Stimulated activated CD4-positive, alpha-beta T cell treated with anti-CD3 and anti-CD28 coated beads, Interleukin-1b, Interleukin-23, amount 100 ng/mL, for 24 hours (primary cell): ENCODE measurements at places on chromosomes 3 and 15.

GRCh38 chr15:25710184-25710583, 152.9 kb downstream of the ATP10A start:
- DNase-seq, result peak; percentile 38

- no peak for DNase-seq
Observed at GRCh38 chr15:75666823-75667501, 19.2 kb downstream of the SNX33 start.

- no peak for DNase-seq
Observed at GRCh38 chr3:49568965-49569364, 14.7 kb downstream of the BSN start.

- DNase-seq, result no peak
Observed at GRCh38 chr3:46124216-46125177, 83.6 kb downstream of the CCR1 start.

GRCh38 chr15:64453689-64454037, 6.7 kb upstream of the ZNF609 start:
- DNase-seq, result no peak

DNA sequence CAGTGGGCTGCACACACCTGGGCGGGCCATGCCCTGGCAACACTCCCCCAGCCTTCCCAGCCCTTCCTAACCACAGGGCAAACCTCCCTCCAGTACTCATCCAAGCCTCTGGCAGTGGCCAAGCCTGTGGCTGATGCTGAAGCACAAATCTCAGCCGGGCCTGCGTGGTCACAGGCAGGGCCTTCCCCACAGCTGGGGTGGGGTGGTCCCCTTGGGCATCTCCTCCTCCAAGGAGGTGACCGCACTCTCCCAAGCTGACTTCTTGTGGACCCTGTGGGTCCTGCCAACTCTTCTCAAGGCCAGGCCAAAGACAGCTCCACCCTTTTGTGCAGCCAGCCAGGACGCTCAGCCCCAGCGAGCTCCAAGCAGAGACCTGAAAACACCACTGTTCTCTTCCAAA, 21.4 kb downstream of the GRAMD2A start:
- DNase-seq, result no peak

GRCh38 chr3:13850161-13850945, 29.5 kb downstream of the WNT7A start:
- DNase-seq, result no peak

GRCh38 chr3:146152834-146153233, 8.2 kb downstream of the PLOD2 start:
- no peak for DNase-seq

DNA sequence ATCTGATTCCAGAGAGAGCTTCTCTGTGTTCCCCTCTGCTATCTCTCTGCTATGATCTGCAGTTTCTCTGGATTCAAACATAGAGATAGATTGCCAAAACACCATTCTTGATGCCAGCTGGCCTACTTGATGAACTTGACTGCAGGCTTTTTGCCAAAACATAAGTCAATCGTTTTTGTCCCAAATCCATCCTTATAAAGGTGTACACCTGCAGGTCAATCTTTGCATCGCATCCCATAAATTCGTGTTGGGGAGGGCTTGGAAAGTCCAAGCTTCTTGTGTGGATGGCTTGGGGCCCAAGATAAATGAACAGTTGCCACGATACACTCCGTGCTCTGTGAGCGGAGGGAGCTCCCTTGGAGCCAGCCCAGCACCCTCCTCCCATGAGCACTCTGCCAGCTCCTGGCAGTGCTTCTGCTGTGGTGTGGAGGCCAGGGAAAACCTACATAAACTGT, 2.7 kb downstream of the CERS3 start:
- DNase-seq, result no peak

GRCh38 chr3:133930341-133930933, 34.8 kb upstream of the RAB6B start:
- DNase-seq, result no peak

DNA sequence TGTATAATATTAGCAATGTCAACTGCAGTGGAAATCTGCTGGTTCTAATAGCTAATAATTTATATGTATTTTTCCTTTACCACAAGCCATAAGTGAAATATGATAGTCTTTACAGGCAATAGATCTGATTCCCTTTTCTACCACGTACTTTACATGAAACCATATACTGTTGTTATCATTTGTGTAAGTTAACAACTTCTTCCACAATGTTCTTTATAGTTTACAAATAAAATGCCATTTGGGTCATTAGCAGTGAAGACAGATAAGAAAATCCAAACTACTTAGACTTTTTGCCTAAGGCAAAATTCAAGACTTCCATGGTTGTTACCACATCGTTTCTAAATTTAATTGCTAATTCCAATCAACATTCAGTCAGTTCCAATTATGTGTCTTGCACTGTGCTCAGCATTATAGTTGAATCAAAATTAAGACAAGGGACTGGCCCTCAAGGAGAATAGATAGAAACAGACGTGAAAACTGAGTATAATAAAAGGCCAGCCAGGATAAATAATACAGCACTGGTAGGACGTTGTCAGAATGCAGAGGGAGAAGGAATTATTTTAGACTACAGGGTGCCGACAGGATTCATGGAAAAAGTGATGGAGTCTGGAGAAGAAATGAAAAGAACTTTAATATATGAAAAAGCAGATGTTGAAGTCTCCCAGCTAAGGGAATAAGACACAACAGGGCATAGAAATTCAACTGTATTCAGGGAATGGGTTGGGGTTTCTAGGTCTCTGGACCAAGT, 249.8 kb downstream of the ALCAM start:
- DNase-seq, result no peak

- no peak for DNase-seq
Observed at GRCh38 chr3:126888186-126888760, 94.6 kb upstream of the PLXNA1 start.

DNA sequence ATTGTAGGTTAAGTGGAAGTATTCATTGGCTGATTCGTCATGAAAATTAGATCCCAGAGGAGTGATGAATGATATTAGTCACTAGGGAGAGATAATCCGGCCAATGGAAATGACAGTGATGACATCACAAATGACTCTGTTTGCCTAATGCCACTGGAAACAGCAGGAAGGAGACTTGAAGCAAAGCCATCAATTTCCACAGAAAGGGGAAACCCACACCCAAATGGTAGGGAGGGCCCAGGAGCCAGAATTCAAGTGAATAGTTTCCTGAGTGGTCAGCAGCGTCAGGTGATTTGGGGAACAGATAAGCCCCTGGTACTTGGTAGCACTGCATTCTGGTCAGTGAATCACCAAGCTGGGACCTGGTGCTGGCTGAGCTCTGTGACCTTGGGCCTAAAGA, 3.3 kb upstream of the ADAMTS9 start:
- DNase-seq, result no peak

DNA sequence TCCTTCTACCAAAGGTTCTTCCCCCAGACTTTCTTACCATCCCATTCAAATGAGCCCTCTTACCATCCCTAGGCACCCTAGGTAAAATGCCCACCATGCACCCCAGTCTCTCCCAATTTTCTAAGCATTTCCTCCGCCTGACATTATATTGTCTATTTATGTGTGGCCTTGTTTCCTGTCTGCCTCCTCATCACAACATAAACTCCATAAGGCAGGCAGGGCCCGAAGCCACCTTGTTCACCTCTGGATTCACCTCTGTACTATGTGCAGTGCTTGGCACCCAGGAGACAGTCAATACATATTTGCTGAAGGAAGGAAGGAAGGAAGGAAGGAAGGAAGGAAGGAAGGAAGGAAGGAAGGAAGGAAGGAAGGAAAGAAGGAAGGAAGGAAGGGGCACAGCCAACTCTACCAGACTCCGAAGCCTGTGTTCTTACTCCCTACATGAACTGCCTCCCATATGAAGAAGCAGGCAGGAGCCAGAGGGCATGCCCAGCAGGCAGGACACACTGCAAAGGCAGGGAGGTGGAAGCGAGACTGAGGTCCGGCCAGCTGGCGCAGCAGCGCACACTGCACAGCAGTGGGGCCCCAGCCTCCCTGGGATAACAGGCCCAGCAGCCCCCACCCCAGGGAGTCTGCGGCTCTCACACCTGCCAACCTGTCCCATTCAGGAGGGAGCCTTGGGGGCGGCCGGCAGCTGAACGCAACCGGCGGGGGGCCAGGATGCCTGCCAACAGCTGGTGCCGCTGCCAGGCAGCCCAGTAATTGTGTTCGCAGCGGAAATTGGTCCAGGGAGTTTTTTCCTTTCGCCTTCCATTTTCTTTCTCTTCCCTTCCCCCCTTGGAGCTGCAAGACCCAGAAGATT, 106.0 kb upstream of the LINGO1 start:
- DNase-seq, result no peak

- no peak for DNase-seq
Observed at GRCh38 chr3:100040451-100041225, 73.7 kb downstream of the FILIP1L start.

DNA sequence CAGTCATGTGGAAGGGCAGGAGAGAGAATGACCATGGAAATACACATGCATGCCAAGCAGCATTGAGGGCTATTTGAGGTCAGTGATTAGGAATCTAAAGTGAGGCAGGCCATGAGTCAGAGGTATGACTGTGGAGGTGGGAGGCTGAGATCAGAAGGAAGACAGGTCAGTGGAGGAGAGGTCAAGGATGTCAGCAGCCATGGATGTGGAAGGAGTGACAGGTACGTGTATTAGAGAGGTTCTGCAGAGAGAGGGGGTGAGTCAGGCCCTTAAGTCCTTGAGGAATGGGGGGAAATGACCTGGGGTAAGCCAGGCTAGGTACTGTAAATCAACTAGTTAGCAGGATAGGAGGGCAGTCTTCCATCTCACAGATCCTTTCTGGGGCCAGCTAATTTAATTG, 166.6 kb downstream of the ANO10 start:
- DNase-seq, result no peak

DNA sequence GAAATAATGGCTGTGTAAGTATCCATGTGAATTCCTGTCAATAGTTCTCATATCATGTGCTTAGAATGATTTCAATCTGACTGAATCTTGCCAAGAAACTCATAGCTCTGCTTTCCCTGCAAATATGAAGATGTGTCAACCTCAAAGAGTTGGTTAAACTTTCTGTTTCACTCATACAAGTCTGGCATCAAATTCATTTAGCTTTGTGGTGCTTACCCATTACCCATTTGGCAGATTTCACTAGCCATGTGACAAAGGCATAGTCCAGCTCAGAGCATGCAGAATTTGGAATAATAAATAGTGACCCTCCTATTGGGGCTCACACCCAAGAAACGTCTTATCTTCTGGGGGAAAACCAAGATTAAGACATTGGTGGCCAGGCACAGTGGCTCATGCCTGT, 256.6 kb upstream of the TPRG1 start:
- no peak for DNase-seq

GRCh38 chr3:184524981-184525336, 36.6 kb upstream of the EPHB3 start:
- peak; percentile 13 for DNase-seq

GRCh38 chr3:139657434-139657833, 20.3 kb downstream of the NMNAT3 start:
- DNase-seq, result no peak

- DNase-seq, result no peak
Observed at GRCh38 chr3:194555175-194556062, 68.6 kb upstream of the ATP13A3 start.

GRCh38 chr3:147701195-147701594, 292.0 kb downstream of the ZIC1 start:
- DNase-seq, result no peak

DNA sequence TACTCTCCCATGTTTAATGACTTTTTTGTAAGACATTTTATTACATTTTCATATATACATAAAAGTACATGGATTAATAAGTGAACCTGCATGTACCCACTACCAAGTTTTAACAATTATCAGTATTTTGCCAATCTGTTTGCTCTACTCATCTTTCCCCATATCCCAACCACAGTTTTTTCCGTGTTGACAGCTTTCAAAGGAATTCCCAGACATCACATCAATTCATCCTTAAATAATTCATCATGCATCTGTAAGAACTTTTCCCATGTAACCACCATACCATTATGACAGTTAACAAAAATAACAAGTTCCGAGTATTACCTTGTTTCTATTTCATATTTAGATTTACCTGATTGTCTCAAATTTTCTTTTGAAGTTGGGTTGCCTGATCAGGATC, 436.7 kb downstream of the PDCD6IP start:
- no peak for DNase-seq

GRCh38 chr3:156586905-156587759, 32.2 kb upstream of the SSR3 start:
- DNase-seq, result no peak

DNA sequence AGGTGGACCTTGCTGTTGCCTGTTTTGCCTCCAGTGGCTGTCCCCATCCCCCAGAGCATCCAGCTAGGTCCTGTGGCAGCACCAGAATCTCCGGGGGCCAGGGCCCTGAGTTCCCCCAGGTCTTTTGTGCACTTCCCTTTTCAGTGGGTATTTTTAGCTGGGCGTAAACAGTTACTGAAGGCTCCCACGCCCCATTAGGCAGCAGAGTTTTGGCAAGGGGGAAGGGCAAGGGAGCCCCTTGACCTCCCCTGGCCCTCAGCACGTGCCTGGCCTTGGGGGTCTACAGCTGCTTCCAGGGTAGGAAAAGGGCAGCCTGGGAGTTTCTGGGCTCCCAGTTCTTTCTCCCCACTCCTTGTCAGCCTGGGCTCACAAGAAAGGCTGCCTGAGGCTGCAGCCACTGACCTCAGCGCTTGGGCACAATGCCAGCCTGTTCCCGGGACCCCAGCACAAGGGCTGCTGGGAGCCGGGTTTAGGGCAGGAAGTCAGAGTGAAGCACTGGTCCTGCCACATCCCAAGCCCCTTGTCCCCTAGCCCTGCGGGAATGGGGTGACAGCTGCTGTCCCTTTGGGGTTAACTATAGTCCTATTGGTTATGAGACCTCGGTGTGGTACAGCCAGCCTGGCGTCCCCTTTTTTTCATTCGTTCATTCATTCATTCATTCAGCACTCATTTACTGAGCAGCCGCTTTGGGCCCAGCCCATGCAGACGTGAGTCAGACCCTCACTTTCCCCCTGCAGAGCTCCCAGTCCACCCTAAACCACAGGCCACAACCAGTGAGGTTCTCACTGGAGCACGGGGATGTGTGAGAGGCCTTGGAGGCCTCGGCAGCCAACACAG, 8.4 kb downstream of the CSK start:
- no peak for DNase-seq

DNA sequence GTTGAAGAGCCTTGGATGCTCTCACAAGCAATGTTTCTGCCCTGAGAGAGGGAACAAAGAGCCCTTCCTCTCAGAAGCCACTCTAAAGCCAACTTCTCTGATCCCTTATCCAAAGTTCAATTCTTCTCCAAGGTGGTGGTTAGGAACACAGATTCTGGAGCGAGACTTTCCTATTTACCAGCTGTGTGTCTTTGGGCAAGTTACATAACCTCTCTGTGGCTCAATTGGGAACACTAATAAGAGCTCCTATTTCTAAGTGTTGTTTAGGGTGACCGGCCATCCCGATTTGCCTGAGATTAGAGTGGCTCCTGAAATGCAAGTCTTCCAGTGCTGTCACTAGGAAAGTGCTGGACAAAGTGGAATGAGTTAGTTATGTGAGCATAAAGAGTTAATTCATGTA, 108.8 kb upstream of the PTX3 start:
- DNase-seq, result no peak

DNA sequence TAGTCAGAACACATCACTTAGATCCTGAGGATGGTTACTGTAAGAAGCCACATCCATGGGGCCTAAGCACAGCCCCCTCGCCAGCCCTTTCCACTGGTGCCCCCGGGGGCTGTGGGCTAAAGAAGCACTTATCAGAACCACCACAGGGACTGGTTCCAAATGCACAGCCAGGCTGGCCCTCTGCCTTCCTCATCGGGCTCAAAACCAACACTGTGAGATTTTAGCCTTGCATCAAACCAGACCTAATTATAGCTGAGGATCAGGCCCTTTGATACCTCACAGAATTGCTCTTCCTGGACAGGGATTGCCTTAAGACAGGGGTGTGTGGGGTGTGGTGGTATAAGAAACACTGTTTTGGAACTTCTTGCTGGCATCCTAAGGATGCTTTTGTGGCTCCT, 23.7 kb downstream of the SRPRB start:
- no peak for DNase-seq
